A549 treated with RU486 at 1 μM for 4 hours (cell line): ENCODE measurements at places on chromosomes 13 and 19. TPM values are rescaled to one million over a fixed set of nuclear protein-coding genes. Genes with fewer than 3 reads are reported as not detected.

VSTM1 gene
- 0.24 to 1.1 TPM (median 0.49 TPM) in 5 replicates for total RNA-seq

VAV1 gene
- total RNA-seq: 6.2 to 9.7 TPM (median 6.6 TPM) in 5 replicates

DENND1C gene
- total RNA-seq: 0.12 to 0.39 TPM (median 0.30 TPM) in 5 replicates

TTC9B gene
- 0.14 to 0.81 TPM (median 0.51 TPM) in 5 replicates for total RNA-seq

SHISA2 gene
- total RNA-seq: not detected in 5 replicates

TNNI3 gene
- total RNA-seq: 6.5 to 8.7 TPM (median 7.6 TPM) in 5 replicates

CHST8 gene
- total RNA-seq: 0.15 to 0.38 TPM (median 0.20 TPM) in 3 of 5 replicates, not detected in the others

ZNF439 gene
- total RNA-seq: not detected in 5 replicates

ZNF98 gene
- total RNA-seq: not detected in 5 replicates

CCDC122 gene
- total RNA-seq: 2.0 to 6.6 TPM (median 2.8 TPM) in 5 replicates

COX7A1 gene
- total RNA-seq: not detected in 5 replicates

DNAJC15 gene
- total RNA-seq: 0.01 to 0.03 TPM (median 0.02 TPM) in 3 of 5 replicates, not detected in the others

EFNB2 gene
- total RNA-seq: 2.2 to 3.2 TPM (median 2.8 TPM) in 5 replicates

IGSF23 gene
- 0.30 to 0.63 TPM (median 0.48 TPM) in 5 replicates for total RNA-seq

KDM4B gene
- 5.1 to 7.5 TPM (median 7.0 TPM) in 5 replicates for total RNA-seq

ZNF470 gene
- total RNA-seq: 0.73 to 1.6 TPM (median 1.3 TPM) in 5 replicates

SYCN gene
- not detected in 5 replicates for total RNA-seq

CEACAM5 gene
- 1.9 to 2.5 TPM (median 2.2 TPM) in 5 replicates for total RNA-seq

DKKL1 gene
- 0.37 to 1.0 TPM (median 0.48 TPM) in 5 replicates for total RNA-seq

ZNF415 gene
- total RNA-seq: not detected in 5 replicates

FUT6 gene
- total RNA-seq: not detected in 5 replicates
